ENCODE measurements at places on chromosomes 1 and 21.
A peak's percentile ranks its signal among the peaks of the same experiment; 100 is the strongest.

DNA sequence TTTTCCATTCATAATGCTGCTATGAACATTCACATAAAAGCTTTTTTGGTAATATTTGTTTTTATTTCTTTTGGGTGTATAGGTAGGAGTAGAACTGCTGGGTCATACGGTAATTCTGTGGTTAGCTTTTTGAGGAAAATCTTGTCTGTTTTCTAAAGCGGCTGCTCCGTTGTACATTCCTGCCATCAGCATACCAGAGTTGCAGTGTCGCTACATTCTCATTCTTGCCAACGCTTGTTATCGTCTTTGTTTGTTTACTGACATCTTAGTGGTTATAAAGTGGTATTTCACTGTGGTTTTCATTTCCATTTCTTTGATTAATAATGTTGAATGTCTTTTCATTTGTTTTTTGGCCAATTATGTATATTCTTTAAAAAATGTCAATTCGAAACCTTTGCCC, 469.8 kb upstream of the ZP4 start:
- DNase-seq: no peak

DNA sequence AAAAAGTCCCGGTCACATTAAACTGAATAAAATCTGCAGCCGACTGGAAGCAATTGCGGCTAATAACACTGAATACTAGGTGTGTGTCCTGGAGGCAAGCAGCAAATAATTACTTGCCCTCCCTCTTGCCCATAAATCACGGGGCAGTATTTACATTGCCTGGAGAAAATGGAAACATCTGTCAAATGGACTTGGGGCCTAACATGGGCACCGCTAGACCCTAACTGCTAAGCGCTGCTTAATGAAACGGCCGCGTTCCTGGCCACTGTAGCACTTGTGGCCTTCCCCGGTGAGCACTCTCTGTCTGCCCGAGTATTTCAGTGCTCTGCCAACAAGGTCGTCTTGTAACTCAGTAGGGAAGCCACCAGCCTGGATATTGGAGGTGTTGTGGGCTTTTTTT, 23.9 kb upstream of the KNCN start:
- no peak for DNase-seq

- DNase-seq: peak; percentile 5
Observed at GRCh38 chr1:183025782-183026774, 2.9 kb downstream of the LAMC1 start.

DNA sequence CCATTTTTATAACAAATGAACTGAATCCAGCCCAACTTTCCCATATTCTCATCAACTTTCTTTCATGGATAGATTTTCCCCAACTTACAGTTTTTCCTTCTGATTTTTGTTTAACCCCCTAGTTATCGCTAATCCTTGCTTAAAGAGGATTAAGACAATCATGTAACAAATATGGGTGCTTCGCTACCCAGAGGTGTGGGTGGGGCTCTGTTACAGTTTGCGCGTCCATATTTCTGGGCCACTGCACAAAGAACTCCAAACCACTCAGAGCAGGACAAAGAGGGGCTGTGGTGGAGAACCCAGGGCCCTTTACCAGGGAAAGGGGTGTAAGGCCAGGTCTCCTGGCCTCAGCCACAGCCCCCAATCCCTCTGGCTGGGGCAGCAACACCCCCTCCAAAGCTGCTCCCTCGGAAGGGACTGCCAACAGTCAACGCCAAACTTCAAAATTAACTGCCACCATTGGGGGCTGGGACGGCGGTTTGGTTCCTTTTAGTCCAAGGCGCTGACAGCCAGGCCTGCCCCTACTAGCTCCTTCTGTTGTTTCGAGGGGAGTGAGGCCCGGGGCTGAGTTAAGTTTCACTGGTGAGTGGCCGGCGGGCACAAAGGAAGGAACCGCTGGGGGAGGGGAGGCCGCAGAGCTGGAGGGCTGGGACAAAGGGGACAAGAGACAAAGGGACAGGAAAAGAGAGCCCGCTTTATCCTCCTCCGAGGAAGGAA, 27.9 kb downstream of the SSBP3 start:
- DNase-seq: no peak

GRCh38 chr1:228276901-228277490, 69.2 kb downstream of the OBSCN start:
- DNase-seq: no peak

- no peak for DNase-seq
Observed at GRCh38 chr1:6496890-6497214, 5.4 kb upstream of the PLEKHG5 start.

GRCh38 chr1:41013796-41014195, 7.7 kb downstream of the SLFNL1 start:
- DNase-seq: no peak

GRCh38 chr1:172342584-172343239, 77.8 kb upstream of the C1orf105 start:
- DNase-seq: no peak

GRCh38 chr1:224873434-224874369, 55.8 kb upstream of the DNAH14 start:
- no peak for DNase-seq

GRCh38 chr21:17859661-17860060, 40.5 kb upstream of the C21orf91 start:
- no peak for DNase-seq

- no peak for DNase-seq
Observed at GRCh38 chr1:204975568-204976235, 67.3 kb upstream of the CNTN2 start.

- no peak for DNase-seq
Observed at GRCh38 chr1:216805233-216805632, 82.0 kb upstream of the ESRRG start.

DNA sequence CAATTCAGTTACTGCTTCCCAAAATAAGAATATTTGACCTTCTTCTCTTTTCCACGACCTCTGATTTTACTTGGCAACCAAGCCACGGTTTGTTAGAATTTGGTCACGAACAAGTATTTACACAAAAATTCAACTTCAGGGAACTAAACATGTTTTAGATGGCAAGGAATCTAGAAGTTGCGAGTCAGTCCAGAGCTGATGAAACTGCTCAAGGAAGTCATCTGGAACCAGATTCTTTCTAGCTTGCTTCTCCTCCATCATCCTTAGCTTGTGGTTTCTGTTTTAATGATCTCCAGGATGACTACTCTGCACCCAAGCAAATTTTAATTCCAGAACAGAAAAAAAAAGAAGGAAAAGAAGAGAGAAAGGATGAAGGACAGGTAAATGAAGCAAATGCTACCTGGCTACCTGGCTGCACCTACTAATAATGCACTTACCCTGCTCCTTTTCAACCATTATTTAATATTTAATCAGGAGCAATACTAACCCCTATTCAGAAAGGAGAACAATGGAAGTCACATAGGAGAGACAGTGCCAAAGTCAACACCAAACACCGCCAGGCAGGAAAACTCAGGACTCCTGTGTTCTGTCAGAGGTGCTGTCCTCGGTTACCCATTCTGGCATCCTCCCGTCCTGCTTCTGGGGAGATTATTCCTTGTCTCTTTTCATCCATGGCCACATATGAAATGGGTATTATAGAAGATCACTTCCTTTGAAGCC, 54.2 kb upstream of the RGS7 start:
- no peak for DNase-seq

- no peak for DNase-seq
Observed at GRCh38 chr21:26956813-26957212, 10.1 kb downstream of the ADAMTS5 start.

DNA sequence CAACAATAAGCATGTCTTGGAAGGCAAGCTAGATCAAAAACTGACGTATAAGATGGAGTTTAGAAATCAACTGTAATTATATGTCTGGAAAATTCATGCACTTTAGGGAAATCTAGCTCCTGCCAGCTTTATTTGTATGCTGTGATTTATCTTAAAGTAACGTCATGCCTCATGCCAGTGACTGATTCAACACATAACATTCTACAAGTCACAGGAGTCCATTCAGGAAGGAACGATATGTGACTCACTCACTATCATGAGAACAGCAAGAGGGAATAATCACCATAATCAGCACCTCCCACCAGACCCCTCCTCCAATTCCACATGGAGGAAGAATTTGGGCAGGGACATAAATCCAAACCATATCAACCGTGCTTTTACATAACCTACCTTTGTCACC, 682.4 kb upstream of the ADAMTS5 start:
- no peak for DNase-seq

GRCh38 chr1:200368556-200368955, 41.3 kb downstream of the ZNF281 start:
- DNase-seq: no peak

GRCh38 chr1:26364956-26365355, 7.6 kb downstream of the ZNF683 start:
- no peak for DNase-seq

GRCh38 chr1:153728305-153729066, 636 bp downstream of the INTS3 start:
- no peak for DNase-seq

DNA sequence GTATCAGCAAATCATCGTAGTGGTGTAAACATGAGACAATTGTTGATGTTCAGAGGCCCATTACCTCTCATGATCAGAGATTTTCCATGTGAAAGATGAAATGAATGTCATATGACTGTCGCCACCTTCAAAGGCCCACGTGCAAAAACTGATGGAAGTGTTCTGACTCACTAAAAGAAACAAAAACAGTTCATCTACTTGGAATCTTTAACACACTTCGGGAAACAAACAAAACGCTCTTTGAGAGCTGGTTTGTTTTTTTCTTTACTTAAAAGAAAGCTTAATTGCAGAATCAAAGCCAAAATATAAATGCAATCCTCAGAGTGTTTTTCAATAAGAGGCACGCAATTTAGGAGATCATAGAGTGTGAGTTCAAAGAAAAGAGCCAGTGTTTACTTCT, 100.8 kb downstream of the PLPPR4 start:
- no peak for DNase-seq

DNA sequence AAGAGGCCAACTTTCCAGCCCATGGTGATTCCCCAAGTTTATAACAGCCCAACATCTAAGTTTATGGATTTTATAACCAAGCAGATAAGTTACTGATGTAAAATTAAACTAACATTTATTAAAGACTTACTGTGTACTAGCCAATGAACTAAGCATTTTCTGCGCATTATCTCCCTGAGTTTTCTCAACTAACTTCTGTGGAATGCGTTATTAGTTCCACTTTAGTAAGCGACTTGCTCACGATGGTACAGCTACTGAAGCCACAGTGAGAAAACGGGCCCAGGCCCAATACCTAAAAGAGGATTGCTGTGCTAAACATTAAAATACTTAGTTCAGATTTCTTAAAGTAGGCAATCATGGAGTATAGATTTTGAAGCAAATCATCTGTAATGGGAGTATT, 61.0 kb downstream of the ZBTB18 start:
- DNase-seq: no peak

DNA sequence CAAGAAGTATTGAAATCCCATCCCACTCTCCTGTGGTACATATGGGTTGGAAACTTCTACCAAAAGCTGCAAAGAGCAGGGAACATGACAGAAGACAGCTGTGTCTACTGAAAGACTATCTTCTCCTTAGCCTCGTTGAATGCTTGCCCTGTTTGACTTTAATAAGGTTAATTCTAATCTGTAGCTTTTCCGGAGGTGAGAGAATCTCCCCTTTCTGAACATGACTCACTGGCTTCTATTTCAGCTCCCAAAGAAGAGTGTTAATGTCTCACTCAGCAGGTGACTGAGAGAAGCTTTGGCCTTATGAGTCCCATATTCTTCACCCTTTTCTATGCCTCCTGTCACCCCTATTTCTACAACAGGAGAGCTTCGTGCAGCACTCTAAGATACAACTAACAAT, 88.3 kb downstream of the HHIPL2 start:
- no peak for DNase-seq

DNA sequence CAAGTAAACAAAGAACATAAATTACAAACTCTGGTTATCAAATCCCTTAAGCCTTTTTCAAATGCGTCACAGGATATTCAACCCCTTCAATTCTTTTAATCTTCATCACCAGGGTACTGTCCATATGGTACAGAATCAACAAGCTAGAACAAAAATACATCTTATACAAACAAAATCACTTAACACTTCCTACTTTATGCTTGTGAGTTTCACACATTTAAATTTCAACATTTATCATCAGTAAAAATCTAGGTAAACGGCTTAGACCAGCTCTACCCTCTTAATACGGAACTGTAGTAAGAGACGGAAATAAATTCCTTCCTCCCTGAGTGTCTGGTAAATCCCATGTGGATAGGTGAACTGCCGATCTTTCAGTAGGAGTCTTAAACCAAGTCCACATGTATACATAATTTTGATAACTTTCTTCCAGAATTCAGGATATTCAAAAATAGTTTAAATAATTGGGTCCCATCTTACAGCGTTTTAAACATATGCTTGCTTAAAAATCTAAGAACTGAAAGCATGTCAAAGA, 1.0 kb downstream of the CCDC181 start:
- peak; percentile 79 for DNase-seq

DNA sequence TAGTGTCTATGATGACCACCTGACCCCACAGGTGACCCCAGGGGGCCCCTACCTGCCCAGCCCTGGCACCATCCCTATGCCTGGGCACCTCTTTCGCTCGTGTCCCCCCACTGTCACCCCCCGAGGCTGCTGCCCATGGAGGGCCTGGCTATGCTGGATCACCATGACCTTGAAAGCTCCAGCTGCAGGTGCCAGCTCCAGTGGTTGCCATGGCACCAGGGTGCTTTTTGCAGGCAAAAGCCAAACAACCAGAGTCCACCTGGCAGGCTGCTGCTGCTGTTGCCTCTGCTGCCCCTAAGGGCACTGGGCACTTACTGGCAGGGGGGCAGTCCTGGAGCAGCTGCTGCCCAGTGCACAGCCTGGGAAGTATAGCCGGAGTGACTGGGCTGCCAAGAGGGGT, 21.7 kb downstream of the ETNK2 start:
- DNase-seq: no peak

- no peak for DNase-seq
Observed at GRCh38 chr1:2914702-2915101, 106.6 kb upstream of the ACTRT2 start.

- DNase-seq: no peak
Observed at GRCh38 chr1:44010935-44011471, 19.6 kb downstream of the CCDC24 start.

DNA sequence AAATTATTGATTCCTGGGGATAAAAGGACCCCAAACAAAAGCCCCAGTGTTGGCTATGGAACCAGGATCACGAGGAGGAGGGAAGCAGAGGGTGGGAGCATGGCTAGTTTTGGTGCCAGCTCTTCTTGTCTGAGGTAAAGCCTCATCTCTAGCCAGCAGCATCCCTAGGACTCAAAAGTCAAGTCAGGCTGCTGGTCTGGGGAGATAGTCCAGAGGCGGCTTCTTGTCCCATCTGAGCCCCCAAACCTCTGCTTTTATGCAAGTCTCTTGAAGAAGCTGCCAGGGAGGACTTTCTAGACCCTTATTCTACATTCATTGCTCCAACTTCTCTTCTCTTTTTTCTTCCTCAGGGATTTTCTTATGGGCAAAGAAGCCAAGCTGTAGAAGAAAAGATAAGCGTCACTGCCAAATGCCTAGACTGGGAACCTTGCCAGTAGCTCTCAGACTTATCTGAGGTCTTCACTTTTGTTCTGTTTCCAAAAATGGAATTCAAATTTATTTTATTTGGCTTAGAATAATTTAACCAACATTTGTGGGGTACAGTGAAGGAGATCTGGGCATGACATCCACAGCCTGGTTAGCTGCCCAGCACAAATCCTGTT, 6.9 kb upstream of the ANKRD35 start:
- no peak for DNase-seq

- DNase-seq: no peak
Observed at GRCh38 chr1:77757066-77757584, 2.5 kb downstream of the USP33 start.

GRCh38 chr1:43272576-43273571, 3.1 kb downstream of the TMEM125 start:
- DNase-seq: no peak

GRCh38 chr1:85174503-85174902, 26.3 kb downstream of the SYDE2 start:
- DNase-seq: no peak

- no peak for DNase-seq
Observed at GRCh38 chr1:30337324-30337620, 386.1 kb downstream of the MATN1 start.

- no peak for DNase-seq
Observed at GRCh38 chr1:44151332-44151731, 9.9 kb upstream of the KLF18 start.
